ENCODE measurements at places on chromosomes 13 and 19.

- no peak for DNase-seq
Observed at GRCh38 chr19:35642798-35643254, 1.3 kb downstream of the ETV2 start.

DNA sequence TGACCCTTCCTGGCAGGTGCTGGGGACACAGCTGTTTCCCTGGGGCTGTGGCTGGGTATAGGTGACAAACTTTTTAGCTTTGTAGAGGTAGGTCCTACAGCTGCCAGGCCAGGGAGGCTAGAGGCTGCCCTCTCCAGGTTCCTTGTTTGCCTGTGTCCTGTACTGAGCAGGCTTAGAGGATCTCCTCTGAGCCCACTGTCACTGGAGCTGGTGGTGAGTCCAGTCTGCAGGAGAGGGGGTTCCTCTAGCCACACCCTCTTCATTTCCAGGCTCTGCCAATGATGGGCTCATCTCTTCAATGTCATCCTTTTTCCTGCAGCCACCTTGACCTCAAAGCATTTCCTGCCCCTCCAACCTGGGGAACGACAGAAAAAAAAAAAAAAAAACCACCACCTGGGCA, 12.6 kb upstream of the RAB11B start:
- DNase-seq: no peak

GRCh38 chr19:10861103-10861651, 10.2 kb upstream of the CARM1 start:
- DNase-seq: peak; percentile 41

DNA sequence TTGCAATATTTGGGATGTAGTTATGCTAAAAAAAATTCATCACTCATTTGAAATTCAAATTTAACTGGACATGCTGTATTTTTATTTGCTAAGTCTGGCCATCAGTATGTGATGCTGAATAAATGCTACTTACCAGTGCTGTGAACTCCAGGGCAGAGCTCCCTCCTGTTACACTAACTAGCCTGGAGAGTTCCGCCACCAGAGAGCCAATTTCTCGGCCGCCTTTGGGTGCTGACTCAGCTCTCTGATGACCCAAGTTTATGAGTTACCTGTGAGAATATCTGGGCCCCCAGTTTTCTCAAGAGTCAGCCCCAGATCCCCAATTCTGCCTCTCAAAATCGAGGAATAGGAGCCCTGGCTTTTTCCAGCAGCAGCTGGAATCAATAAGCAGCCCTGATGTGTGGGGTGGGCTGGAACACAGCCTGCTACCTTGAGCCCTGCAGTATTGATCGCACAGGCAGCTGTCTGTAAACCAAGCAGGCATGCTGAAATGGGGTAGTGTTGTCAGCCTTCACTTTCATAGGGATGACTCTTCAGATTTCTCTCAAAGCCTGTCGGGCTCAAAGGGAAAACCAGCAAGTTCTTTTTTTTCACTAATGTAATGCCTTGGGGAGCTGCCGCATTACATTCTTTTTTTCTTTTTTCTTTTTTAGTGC, 113.7 kb downstream of the DNAJC15 start:
- DNase-seq: no peak

DNA sequence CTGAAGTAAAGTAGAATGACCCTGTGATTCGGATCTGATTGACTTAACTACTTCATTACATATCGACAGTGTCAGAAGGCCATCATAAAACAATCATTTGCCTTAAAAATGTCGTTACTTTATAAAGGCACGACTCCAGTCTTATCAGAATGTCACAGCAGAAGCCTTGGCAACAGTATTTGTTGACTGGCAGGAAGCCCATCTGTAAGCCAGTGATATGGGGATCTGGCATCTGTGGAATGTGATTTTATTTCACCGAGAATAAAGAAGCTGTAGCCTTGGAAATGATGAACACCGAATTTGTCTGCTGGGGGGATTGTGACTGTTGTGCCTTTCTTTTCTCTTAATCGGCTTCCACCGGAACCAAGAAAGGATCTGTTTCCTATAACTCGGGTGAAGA, 362.5 kb downstream of the TDRD3 start:
- DNase-seq: no peak

DNA sequence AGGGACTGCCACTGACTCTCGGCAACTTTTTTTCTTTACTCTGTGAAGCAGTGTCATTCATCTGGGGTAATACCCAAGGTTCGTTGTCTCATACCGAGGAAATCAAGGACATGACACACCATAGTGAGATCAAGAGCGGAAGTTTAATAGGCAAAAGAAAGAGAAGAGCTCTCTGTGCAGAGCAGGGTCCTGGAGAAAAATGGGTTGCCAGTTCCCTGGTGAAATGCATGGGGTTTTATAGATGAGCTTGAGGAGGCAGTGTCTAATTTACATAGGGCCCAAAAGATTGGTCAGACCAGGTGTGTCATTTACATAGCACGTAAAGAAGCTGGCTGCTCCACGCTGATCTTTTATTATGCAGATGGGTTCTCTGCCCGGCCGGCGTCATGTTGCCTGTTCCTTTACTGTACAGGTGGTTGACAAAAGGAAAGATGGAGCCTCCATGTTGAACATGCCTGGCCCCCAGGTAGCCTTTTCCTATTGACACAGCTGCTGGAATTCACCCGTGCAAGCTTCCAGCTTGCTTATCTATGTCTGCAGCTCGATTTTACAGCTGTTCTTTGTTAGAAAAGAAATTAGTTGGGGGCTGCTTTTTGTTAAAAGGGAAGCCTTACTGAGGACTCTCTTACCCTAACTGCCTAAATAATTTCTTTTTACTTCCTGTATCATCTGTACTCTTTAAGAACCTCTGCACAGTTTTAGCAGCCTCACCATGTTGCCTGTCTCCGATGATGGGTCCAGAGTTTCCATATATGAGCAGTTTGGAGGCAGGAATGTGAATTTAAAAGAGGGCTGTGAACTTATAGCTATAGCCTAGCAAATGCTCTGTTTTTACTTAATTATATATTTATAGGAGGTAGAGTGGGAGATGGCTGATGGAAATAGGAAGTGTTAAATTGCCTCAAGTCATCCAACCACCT, 98.0 kb upstream of the DIAPH3 start:
- no peak for DNase-seq

GRCh38 chr13:66940113-66940512, 290.0 kb downstream of the PCDH9 start:
- DNase-seq: no peak

DNA sequence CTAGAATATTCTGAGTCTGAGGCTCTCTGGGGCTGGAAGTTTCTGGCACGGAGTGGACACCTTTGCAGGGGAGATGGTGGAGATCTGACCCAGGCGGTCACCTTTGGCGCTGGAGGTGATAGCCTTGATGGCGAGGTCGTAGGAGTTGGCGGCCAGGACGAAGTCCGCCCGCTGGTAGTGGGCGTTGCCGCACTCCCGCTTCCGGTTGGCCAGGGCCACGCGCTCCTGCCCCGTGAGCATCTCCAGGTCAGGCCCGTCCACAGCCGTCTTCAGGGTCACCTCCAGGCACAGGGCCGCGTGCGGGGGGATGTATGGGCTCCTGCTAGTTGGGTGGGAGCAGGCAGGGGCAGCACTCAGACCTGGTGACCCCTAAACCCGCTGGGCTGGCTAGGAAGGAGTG, 5.3 kb downstream of the FKBP8 start:
- DNase-seq: no peak

DNA sequence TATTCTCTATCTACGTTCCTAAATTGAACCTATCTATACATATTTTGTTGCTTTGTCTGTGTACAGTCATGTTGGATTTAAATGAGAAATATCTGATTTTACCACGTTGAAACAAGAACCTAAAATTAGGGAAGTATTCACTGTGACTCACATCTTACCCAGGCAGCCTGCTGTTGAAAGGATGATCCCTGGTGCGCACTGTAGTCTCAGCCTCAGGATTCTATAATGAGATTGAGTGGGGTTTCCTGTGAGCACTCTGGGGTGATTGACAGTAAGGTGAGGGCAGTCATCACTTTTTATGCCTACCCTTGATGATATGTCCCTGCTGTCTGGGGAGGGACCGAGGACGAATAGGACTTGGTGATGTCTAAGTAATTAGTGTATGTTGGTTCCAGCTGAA, 35.4 kb downstream of the PCCA start:
- no peak for DNase-seq

DNA sequence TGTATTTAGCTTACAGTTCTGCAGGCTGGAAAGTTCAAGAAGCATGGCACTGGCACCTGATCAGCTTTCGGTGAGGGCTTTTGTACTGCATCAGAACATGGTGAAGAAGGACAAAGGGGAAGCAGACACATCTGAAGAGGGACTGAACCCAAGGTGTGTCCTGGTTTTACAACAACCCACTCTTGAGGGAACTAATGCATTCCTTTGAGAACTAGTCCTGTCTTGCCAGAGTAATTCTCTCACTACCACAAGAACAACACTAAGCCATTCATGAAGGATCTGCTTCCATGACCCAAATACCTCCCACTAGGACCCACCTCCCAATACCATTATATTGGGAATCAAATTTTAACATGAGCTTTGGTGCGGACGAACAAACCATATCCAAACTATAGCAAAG, 93.6 kb downstream of the RFC3 start:
- DNase-seq: no peak

DNA sequence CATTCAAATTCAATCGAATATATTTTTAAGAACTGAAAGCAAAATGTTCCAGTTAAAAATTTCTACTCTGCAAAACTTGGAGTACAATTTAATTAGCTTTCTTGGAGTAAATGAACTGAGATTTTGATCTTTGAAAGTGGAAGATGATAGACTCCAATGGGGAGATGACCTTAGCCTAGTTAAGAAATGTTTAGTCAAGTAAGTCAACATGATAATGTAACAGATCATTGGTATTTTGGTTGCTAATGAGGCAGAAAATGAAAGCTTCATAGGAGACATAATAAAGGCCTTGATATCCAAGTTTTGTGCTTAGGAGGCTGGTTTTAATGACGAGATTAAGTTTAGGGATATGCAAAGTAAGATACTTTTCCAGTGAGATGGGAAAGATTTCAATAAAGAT, 181.7 kb downstream of the ITGBL1 start:
- DNase-seq: no peak

DNA sequence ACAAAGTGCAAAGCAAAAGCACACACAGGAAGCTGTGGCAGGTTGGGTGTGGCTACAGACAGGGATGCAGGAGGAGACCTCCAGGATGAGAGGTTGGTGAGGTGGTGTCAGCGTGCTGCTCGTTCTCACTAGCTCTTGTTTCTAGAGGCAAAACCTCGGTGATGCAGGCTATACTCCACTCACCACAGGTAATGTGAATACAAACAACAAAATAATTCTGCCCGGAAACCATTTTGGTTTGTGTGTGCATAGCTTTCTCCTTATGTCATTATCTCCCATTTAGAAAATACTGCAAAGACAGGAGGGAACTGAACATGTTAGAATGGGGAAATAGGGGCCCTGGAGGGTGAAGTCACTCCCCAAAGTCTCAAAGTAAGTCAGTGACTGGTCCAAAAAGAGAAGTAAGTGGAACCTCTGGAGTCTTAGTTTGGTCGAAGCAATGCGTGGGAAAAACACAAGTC, 9.4 kb downstream of the LCP1 start:
- DNase-seq: peak; percentile 75
